ENCODE measurements at places on chromosomes 12 and 14.

DNA sequence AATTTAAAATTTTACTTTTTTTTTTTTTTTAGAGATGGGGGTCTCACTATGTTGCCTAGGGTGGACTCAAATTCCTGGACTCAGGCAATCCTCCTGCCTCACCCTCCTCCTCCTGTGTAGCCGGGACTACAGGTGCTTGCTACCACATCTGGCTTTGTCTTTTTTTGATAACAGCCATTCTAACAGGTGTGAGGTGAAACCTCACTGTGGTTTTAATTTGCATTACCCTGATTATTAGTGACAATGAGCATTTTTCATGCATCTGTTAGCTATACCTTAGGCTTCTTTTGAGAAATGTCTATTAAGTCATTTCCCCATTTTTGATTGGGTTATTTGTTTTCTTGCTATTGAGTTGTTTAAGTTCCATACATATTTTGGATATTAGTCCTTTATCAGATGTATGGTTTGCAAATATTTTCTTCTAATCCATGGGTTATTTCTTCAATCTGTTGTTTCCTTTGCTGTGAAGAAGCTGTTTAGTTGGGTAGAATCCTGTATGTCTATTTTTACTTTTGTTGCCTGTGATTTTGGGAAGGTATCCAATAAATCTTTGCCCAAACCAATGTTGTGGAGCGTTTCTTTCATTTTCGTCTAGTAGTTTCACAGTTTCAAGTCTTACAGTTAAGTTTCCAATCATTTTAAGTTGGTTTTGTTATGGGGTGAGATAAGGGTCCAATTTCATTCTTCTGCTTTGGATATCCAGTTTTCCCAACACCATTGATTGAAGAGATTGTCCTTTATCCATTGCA, 86.1 kb downstream of the MYF5 start:
- no peak for DNase-seq

DNA sequence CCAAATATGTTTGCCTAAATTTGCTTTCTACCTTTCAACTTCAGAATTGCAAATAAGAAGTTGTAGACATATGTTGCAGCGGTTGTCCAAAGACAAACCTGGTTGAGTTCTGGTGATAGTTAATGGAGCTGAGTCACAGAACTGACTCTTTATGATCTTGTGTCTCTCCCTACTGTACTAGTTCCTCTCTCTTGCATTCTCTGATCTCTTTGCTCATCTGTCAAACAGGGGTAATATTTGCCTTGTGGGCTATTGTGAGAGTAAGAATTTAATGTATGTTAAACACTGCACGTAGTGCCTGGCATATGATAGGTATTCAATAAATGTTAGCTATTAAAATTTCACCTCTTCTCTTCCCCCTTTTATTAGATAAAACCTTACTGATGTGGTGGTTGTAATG, 283.5 kb upstream of the RGS6 start:
- DNase-seq = no peak

- DNase-seq = no peak
Observed at GRCh38 chr14:79530555-79530954, 680.7 kb downstream of the DIO2 start.

- DNase-seq = no peak
Observed at GRCh38 chr12:106144847-106145246, 6.1 kb upstream of the NUAK1 start.

GRCh38 chr14:100589760-100590469, 2.7 kb upstream of the BEGAIN start:
- DNase-seq = no peak

- DNase-seq = no peak
Observed at GRCh38 chr12:94637390-94638113, 12.8 kb downstream of the TMCC3 start.

- peak; percentile 33 for DNase-seq
Observed at GRCh38 chr12:11718768-11719253, 69.3 kb downstream of the ETV6 start.

DNA sequence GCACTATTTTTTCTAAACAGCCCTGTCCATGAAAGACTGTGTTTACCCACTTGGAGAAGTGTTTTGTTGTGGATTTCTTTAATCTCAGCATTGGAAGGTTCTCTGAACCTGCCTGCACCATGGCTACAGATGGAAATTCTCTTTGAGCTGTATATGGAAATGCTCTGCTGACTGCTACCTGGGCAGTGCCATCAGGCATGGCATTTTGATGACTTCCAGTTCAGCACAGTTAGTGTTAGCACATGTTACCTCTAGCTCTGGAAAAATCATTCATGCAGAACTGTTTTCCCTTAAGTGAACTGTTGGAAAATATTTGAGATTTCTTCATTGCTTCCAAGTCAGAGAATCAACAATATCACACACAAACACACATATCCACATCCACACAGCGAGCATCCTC, 52.6 kb upstream of the RIC8B start:
- DNase-seq = no peak

GRCh38 chr12:67720351-67720856, 71.9 kb downstream of the DYRK2 start:
- no peak for DNase-seq

DNA sequence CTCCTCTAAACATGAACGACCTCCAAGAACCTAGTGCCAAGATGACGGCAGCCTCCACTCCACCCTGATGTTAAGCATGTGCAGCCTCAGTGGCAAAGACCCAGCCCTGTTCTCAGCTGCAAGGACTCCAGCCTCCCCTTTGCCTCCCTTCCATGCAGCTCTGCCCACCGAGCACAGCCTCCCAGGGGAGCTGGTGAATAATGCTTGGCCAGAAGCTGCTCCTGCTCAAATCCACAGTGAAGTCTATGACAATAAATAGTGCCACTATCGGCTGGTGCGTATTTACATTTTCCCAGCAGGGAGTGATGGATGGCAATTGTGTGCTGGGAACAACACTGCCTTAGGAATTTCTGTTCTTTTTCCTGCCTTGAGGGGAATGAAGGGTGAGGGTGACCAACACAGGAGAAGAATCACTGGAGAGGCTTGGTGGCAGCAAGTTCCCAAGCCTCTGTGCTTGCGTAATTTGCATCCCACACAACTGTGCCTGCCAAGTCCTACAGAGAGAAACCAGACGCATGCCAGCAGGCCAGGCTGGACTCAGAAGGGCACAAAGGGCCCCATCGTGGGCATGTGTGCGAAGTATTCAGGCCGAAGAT, 29.9 kb upstream of the TC2N start:
- no peak for DNase-seq

DNA sequence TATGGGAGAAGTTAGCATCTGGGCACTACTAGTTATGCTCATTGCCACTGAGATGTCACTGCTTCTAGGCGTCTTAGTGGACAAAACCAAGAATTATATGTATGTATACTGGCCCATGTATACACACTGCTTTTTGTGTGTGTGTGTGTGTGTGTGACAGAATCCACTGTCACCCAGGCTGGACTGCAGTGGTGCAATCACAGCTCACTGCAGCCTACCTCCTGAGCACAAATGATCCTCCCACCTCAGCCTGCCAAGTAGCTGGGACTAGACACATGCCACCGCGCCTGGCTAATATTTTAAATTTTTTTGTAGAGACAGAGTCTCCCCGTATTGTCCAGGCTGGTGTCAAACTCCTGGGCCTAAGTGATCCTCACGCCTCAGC, 25.2 kb downstream of the LIMA1 start:
- DNase-seq = no peak

DNA sequence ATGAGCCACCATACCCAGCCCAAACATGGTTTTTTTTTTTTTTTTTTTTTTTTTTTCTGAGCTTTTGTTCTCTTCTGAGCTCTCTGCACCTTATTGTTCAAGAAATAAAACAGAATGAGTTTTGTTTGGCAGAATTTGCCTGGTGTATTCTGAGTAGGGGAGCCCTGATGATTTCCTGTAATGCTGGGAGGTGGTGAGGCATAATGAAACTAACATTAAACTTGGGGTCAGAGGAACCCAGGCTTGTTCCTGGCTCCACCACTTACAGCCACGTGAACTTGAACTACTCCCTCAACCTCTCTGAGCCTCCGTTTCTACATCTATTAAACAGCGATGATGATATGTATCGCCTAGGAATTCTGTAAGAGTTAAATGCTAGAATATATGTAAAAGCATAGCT, 276.3 kb upstream of the CRY1 start:
- no peak for DNase-seq

Data from pulmonary artery endothelial cell (primary cell).